ENCODE measurements at places on chromosomes 12 and 14.

GRCh38 chr12:105865886-105866285 is 272.9 kb downstream of the NUAK1 start:
- no peak for DNase-seq

DNA sequence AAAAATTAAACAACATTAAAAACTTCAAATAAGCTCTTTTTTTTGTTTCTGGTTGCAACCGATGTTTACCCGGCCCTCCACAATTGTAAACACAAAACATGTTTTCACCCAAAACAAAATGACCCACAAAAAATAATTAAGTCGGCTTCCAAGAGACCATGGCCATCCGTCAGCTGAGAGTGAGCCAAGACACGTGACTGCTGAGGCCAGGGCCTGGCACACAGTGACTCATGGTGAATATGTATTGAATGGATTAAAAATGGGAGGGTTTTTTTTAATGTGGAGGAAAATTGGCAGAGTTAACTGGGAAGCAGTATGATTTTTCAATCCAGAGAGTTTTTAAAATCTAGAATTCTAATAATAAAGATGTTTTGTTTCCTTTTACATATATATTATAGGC is 13.8 kb upstream of the CPNE8 start:
- no peak for DNase-seq

- no peak for DNase-seq
These were observed 745 bp upstream of the ADCY4 start for GRCh38 chr14:24335461-24336171.

DNA sequence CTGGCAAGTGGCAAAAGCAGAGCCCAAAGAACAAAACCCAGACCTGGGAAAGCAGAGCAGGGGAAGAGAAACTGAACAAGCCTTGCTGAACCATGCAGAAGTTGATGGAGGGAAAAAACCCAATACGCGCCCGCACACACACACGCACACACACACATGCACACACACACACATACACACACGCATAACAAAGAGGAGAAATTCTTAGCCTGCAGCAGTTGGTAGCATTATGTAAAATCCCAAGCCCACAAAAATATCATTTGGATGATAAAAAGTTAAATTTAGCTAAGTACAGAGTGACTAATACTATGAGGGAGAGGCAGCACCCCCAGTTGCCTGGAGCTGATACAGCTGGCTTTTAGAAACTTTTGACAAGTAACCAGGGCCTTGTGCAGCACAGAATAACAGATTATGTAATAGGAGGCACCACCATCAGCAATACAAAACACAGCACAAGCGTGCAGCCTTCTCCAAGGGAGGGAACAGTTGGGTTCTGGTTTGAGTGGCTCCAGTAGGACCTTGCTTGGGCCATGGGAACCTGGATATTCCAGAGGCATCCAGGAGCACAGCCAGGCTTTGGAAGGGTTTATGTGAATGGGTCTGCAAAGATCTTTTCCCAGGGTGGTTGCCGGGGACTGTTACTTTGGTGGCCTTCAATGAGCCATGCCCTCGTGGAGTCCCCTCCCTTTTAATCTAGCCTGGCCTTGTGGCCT is 35.3 kb downstream of the PITPNM2 start:
- no peak for DNase-seq

- DNase-seq, result no peak
These were observed 12.4 kb downstream of the KRT7 start for GRCh38 chr12:52245259-52245961.

- DNase-seq, result no peak
These were observed 202.5 kb downstream of the KLHL28 start for GRCh38 chr14:44759277-44759676.

GRCh38 chr12:77610446-77610845 is 220.2 kb upstream of the NAV3 start:
- DNase-seq, result no peak

GRCh38 chr12:16076557-16076956 is 165.4 kb downstream of the DERA start:
- no peak for DNase-seq

Measured in activated CD4-positive, CD25-positive, alpha-beta regulatory T cell (primary cell).